Lower leg skin (tissue), 4 donors: ENCODE measurements at places on chromosomes 12 and 14. TPM values are rescaled to one million over a fixed set of nuclear protein-coding genes. Genes with fewer than 3 reads are reported as not detected.

Gene ANKRD33
- not detected for total RNA-seq

Gene PZP
- total RNA-seq: not detected

GRCh38 chr12:21938879-21939278 is 2.3 kb downstream of the ABCC9 start:
- DNase-seq: no peak

Gene CIDEB
- 10.6 TPM for total RNA-seq

DNA sequence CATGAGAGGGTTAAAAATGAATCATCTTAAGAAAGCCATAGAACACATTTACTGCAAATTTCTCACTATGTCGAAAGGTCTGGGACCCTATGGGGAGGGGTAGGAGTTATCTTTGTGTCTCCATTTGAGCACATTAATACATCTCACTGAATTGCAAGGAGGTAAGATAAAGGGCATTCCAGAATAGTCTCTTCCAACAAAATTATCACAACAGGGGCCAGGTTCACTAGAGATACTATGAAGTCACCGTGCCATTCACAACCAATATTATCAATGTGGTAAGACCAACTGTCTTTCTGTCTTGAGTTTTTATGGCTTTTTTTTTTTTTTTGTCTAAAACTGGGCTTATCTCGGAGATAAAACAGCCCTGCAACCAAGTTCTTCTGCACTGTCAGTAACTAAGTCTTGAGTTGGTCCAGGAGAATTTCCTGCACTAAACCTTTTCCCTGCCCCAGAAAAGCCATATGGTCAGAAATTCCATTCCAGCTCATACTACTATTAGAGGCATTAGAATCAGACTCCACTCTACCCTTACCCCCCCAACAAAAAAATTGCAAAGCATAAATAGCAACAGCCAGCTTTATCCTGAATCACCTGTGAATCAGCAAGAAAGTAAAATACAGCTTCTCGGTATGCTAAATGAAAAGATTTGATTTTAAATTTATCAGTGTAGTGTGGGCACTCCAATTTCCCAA is 79.7 kb downstream of the PTPRR start:
- no peak for DNase-seq

GRCh38 chr14:97210202-97210601 is 413.0 kb downstream of the VRK1 start:
- DNase-seq: no peak

DNA sequence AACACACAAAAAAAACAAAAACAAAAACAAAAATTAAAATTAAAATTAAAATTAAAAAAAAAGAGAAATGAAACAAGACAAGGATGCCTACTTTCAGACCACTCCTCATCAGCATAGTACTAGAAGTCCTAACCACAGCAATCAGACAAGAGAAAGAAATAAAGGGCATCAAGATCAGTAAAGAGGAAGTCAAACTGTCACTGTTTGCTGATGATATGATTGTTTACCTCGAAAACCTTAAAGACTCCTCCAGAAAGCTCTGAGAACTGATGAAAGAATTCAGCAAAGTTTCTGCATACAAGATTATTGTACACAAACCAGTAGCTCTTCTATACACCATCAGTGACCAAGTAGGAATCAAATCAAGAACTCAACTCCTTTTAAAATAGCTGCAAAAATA is 29.2 kb downstream of the ALG10 start:
- DNase-seq: no peak

Gene C14orf119
- 24.4 TPM for total RNA-seq

Gene PPP2R5E
- total RNA-seq: 15.0 TPM

- no peak for DNase-seq
Observed at GRCh38 chr12:106919910-106920544, 35.7 kb upstream of the TMEM263 start.

GRCh38 chr12:62907078-62907477 is 27.9 kb downstream of the PPM1H start:
- DNase-seq: no peak

Gene ALDH1L2
- 1.2 TPM for total RNA-seq

Gene ST8SIA1
- 2.6 TPM for total RNA-seq

DNA sequence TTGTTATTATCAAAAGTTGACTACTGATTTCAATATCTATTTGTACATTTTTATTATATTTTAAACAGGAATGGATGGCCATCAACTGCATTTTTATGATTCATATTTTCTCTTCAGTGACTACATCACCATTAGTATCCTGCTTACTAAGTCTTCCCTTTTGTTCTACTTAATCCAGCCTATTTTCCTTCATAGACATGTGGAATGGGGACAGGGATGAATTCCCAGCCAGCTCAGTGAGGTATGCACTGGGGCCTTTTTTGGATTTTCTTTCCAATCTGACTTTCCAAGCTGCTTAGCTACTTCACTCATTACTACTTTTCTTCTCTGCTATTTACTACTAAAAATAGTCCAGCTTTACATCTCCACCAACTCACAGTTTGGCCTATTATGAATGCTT is 38.4 kb downstream of the AKAP6 start:
- no peak for DNase-seq

Gene GMPR2
- total RNA-seq: 47.0 TPM

Gene CACNA1C
- 1.7 TPM for total RNA-seq

GRCh38 chr14:106174206-106174605 is 647.8 kb downstream of the TMEM121 start:
- no peak for DNase-seq

DNA sequence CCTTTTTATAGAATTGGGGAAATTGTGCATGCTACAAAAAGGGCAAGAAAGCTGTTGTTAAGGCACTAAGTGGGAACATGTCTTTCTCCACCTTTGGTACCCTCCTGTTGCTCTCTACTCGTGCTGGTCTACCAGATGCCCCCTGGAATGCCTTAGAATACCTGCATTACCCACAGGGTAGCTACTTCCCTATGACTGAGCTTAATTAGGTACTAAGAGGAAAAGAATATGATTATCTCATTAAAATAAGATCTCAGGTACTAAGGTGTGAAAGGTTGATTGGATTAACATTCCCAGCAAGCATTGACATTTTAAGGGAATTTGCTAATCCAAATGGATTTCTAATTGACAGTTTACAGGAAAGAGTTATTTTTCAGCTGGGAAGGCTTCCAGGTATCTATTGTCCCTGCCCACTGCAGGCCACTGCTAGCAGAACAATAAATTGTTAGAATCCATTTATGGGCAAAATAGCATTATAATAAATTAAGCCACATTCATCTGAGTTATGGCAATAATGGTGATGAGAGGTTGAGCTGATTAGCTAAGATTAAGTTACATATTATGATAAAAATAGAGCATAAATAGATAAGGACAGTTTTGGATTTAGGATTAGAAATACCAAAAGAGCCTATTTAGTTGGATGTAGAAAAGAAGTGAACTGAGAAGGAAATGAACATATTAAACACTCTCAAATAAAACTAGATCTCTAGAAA is 67.8 kb upstream of the GRIP1 start:
- no peak for DNase-seq

Gene KLHDC1
- 5.6 TPM for total RNA-seq

Gene RAB15
- 9.4 TPM for total RNA-seq

DNA sequence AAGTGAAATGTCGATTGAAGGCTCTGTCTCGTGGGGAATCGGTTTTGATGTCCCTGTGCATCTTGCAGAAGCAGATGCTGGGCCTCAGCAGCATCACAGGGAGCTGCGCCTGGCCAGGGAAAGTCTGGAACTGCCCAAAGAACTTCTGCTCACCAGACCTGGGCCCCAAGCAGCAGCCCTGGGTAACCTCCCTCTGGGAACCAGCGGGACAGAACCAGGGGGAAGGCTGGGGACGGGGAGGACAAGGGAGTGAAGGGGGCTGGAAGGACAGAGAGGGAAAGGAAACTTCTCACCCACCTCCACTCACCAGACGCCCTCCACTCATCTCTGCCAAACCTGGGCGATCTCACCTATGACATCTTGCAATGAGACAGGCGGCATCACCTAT is 26.8 kb upstream of the C14orf180 start:
- no peak for DNase-seq

DNA sequence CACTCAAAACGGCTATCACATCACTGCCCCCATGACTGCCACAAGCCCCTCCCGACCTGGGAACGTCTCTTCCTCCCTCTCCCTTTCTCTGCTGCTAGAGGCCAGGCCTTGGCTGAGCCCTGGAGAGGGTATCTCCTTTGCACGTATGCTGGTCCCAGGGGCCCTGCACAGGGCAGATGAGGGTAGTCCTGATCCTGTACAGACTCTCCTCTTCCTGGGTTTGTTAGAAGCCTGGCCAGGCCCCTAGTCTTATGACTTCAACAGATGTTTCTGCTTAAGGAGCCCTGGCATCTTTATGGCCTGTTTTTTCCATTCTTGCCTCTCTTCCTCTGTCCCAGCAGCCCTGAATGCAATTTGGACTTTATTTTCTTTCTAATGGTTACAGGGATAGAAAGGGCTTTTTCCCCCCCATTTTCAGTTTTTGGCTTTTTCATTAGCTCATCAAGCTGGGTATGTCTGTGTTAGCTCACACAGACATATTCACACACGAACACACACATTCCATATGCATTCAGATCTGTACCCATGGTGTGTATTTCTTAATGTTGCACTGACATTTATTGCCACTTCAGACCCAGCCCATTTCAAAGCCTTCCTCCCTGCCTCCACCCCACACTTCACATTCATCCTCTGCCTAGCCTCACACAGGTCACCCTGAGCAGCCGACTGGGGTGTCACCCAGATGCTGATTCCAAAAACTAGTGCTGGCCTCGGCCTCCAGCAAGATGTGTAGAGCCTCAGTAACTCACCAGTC is 203.2 kb downstream of the ZFP36L1 start:
- no peak for DNase-seq

DNA sequence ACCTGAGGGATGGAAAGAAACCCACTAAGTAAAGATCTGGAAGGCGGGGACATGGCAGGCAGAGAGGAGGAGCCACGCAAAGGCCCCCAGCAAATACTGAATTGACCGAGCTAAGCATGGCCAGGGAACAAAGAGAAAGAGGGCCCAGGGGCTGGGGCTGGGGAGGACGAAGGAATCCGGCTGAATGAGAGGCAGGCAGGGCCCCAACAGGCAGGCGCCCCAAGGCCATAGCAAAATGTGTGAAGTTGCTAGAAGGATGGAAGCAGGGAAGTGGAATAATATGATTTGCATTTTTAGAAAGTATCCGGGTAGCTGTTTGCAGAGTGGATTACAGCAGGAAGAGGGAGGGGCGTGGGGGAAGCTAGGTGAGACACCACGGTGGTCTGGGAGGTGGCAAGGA is 49.1 kb downstream of the RFLNA start:
- no peak for DNase-seq

Gene COCH
- total RNA-seq: 4.9 TPM

DNA sequence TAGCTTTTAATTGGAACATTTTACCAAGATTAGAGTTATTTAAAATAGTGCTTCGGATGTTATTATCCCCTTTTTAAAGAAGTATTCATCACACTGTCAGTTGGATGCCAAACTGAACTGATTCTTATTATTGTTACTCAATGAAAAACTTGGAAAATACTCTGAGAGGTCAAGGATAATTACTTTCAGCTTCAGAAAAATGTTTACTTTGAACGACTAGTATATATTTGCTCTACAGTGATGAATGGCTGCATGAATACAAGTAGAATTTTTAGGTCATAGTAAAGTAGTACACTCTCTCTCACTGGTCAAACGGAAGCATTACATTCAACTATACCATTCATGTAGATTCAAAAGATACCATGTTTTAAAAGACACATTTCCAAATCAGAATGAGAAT is 269.2 kb downstream of the CCDC91 start:
- no peak for DNase-seq

DNA sequence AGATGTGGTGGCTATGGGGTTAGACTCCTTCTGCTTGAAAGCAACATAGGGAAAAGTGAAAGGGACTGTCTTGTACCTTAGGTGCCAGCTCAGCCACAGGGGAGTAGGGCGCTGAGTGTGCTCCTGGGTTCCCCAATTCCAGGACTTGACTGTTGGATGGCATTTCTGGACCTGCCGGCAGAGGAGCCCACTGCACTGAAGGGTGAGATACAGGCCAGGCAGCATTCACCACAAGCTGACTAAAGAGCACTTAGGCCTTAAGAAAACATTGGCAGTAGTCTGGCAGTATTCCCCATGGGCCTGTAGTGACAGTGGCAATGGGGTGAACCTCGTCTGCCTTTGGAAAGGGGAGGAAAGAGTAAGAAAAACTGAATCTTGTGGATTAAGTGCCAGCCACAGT is 67.1 kb upstream of the TMTC2 start:
- no peak for DNase-seq

GRCh38 chr12:121578230-121579189 is 2.3 kb downstream of the KDM2B start:
- no peak for DNase-seq

- DNase-seq: no peak
Observed at GRCh38 chr12:47980779-47981495, 17.5 kb downstream of the TMEM106C start.

DNA sequence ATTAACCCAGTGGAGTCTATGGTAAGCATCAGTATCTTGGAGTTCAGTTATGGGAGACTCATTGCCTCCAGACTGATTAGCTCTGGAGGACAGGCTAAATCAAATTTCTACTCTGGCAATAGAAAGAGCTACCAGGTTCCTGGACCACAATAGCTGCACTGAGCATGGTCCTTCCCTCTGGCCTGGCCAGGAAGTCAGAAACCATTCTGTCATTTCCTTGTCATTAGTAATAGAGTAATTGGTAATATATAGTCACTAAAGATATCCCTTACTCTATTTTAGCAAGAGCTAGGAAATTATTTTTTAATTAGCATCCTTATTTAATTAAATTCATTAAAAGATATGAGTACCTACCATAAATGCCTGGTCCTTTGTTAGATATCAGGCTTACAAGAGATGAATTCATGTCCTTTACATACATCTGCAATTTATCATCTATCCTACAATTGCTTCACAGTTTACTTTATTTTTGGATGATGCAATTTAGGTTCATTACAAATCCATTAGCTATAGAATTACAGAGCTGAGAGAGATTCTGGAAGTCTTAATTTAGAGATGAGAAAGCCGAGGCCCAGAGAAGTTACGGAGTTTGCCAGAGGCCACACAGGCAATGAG is 23.7 kb upstream of the TDRD9 start:
- DNase-seq: no peak

DNA sequence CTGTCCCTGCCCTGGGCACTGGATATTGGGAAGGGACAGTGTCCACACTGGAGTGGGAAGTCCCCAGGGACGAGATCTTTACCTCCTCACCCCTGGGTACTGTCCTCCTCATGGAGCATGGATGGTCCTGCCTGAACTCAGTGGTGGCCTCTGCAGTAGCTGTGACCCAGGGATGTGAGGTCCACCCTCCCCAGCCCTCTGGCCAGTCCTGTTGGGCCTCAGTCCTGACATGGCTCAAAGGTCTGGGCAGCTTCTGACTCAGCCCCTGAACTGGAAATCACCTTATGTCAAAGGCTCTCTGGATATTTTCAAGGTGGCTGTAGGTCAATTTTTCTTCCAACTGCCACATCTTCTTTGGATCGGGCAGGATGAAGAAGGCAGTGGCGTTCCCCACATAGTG is 24.4 kb downstream of the SERPINA1 start:
- peak; percentile 46 for DNase-seq

- DNase-seq: peak; percentile 93
Observed at GRCh38 chr14:24368562-24369252, 723 bp downstream of the NFATC4 start.

- no peak for DNase-seq
Observed at GRCh38 chr12:31954925-31955858, 4.0 kb upstream of the RESF1 start.
